ENCODE measurements at places on chromosomes 4 and X.

DNA sequence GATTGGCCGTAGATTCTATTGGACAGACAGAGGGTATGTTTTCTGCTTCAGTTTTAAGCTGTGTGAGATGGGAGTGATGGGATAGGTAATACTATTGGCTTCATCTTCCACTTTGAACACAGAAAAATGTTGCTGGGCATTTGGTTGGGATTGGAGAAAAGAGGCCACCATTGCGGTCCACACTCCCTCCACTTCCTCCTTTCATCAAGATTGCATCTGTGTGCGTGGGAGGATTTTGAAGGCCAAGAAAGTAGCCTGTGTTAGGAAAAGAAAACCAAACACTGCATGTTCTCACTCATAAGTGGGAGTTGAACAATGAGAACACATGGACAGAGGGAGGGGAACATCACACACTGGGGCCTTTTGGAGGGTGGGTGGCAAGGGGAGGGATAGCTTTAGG lies 56.4 kb downstream of the EGF start:
- DNase-seq: no peak

- DNase-seq: no peak
Measured at GRCh38 chrX:101191217-101191750, 28.3 kb upstream of the DRP2 start.

- no peak for DNase-seq
Measured at GRCh38 chrX:112211459-112211858, 128.9 kb upstream of the TRPC5 start.

DNA sequence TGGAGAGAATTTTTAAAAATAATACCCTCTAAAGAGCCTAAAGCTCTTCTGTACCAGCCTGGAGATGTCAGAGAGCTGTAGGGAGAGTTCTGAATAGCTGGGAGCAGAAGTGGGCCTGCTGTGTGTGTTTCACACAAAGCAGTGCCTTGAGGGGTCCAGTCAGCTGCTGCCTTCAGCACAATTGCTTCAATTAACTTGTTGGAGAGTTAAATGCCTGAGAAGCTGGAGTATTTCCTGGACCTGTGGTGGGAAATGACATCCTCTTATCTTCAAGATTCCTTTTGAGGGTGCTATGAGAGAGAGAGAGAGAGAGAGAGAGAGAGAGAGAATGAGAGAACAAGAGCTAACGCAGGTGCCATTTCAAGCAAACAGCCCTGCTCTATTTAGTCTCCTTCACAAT lies 96.2 kb upstream of the IL1RAPL2 start:
- DNase-seq: no peak

DNA sequence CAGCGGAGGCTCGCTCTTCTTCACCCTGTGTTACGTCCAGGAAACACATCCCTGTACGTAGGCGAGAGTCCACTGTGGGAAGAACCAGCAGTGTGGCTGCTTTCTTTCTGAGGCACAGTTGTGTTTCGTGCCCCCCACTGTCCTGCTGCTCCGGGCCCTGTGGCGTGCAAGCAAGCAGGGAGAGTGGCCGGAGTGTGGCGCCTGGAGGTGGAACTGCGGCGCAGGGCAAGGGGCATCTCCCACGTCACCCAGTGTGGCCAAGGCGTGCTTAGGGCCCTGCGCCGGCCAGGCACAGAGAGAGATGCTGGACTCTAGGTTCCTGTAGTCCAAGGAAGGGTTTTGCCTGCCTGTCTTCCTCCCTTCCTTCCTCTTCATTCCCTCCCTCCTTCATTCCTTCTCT lies 13.3 kb upstream of the PSAPL1 start:
- DNase-seq: no peak

DNA sequence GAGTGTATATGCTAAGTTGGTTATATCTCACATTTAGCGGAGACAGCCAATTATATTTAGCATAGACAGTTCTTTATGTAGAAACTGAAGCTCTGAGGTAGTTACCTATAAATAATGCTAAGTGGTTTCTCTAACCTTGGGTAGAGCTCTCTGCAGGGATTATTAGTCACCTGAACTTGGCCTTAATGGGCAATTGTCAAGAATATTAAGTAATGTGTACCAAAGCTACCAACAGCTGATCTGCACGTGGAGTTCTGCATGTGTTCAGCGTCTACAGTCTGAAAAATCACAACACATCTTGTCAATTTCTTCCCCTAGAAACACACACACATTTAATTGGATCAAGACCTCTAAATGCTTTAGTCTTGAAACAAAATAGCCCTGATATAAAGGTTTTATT lies 740.6 kb upstream of the FAM241A start:
- DNase-seq: no peak

DNA sequence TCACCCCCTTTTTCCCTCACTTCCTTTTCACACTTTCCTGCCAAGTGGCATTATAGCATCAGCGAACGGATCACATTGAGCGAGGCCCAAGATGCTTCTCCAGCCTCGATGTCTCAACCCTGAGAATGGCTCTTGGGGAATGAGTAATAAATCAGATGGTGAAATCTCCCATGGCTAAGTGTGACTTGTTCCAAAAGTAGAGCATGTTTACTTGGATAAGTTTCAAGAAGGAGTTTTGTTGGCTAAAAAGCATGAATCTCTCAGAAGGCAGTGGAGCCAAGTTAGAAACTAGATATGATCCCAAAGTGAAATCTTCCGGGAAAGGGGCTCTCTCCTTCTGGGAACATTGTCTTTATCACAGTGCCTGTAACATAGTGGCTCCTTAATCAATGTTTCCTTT lies 316.3 kb downstream of the CAMK2D start:
- DNase-seq: no peak

- no peak for DNase-seq
Measured at GRCh38 chrX:150487369-150488094, 80.9 kb upstream of the MTM1 start.

DNA sequence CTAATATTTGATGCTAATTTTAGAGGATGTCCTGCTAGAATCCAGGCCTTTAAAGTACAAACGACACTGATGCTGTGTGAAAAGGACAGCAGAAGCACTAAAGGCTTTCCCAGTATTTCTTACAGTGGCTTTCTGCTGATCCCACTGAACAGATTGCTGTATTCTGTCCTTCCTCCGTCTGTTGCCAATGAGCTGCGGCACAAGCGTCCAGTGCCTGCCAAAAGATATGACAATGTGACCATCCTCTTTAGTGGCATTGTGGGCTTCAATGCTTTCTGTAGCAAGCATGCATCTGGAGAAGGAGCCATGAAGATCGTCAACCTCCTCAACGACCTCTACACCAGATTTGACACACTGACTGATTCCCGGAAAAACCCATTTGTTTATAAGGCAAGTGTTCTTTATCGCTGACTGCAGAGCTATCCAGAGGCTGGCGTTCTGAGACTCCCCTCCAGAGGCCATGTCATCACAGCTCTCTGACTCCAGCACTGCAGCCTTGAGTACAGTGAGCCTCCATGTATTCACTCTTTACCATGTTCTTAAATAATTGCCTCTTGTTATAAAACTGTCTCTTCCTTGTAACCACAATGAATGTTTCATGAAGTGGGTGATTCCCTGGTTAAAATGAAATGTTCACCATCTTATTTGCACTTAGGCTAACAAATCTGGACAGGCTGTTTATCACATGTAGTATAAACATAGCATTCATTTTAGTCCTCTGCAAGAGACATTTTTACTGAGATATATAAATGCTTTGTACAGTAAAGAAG lies 43.6 kb downstream of the GUCY1B1 start:
- no peak for DNase-seq

DNA sequence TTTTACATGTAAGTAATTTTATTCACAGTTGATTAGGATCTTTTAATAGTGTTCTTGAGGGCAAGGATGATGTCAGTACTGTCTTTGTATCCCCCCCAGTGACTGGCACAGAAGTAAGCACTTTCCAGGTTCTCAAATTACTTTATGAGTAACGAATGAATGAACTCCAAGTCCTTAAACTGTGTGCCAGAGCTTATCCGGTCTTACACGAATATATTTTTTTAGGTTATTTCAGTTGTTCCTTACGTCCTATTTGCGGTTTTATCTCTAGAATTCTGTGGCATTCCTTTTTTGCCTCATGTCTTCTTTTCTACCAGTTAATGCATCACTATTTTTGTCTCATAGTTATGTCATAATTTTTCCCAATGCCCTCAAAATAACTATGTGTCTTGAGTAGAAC lies 106.9 kb upstream of the MID1IP1 start:
- no peak for DNase-seq

DNA sequence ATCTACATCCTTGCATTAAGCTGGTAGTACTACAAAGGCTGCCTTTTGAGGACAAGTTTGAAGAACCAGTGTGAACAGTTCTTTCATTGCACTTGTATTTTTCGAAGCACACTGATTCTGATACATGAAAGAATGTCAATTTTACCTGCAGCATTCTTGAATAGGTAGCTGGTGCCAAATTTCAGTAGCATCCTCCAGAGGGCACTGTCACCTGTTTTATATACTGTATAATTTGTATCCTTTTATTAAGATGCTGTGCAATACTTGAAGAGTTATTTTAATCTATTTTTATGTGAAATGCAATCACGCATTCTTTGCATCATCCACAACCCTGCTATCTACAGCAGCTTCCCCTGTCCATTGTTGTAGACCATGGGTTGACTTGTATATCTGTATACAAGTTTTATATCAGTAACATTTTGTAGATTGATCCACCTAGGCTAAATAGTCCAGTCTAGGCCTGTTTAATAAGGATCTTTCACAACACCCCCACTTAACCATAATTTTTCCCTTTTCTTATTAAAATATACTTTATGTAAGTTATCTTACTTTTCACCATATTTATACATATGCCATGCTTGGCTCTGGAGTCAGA lies 325.7 kb downstream of the PCDH7 start:
- DNase-seq: no peak

- no peak for DNase-seq
Measured at GRCh38 chr4:137881641-137882040, 349.3 kb upstream of the PCDH18 start.

DNA sequence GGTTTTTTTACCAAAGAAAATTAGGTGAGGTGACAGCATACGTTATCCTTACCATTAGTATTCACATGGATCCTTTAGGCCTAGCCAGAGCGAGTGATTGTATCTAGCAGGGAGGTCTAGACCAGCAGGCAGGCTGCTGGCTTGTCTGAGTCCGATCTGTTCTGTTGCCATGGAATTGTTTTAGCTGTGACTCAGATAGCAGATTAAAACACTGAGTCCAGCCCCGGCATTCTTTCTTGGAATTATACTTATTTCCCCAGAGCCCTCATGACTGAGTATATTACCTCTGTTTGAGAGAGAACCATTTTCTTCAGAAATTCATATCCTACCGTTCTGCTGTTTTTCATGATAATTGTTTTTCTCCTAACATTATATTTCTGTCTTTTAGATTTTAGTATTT lies 37.4 kb downstream of the OCRL start:
- DNase-seq: no peak

DNA sequence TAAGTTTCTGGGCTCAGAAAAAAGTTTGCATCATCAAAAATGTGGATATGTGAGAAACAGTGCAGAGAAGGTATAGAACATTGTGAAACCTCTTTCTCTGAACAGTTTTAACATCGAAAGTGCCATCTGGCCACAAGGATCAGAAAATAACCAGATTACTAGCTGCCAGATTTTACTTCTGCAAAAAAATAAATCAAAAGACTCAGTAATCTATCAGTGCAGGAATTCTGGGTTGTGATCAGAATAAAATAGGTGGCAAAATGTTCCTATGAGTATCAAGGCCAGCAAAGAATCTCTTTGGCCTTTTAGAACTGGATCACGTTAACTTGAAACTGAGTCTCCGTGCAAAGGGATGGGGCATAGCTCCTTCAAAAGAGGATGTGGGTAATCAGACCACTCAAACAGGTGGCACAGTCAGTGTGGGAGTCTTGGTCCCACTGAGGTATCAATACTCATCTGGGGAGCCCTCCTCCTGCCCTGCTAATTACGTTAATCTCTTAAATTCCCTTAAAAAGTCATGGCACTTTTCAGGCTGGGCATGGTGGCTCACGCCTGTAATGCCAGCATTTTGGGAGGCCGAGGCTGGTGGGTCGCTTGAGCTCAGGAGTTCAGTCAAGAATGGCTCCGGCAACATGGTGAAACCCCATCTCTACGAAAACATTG lies 26.7 kb upstream of the RBM47 start:
- DNase-seq: no peak

GRCh38 chr4:4526401-4526800 lies 15.4 kb downstream of the STX18 start:
- no peak for DNase-seq

- no peak for DNase-seq
Measured at GRCh38 chr4:150681063-150681462, 99.1 kb downstream of the MAB21L2 start.

- no peak for DNase-seq
Measured at GRCh38 chrX:10165580-10166247, 8.9 kb downstream of the CLCN4 start.

- no peak for DNase-seq
Measured at GRCh38 chrX:72394518-72395170, 88.9 kb upstream of the CITED1 start.

GRCh38 chr4:54077812-54078211 lies 13.4 kb upstream of the CHIC2 start:
- no peak for DNase-seq

DNA sequence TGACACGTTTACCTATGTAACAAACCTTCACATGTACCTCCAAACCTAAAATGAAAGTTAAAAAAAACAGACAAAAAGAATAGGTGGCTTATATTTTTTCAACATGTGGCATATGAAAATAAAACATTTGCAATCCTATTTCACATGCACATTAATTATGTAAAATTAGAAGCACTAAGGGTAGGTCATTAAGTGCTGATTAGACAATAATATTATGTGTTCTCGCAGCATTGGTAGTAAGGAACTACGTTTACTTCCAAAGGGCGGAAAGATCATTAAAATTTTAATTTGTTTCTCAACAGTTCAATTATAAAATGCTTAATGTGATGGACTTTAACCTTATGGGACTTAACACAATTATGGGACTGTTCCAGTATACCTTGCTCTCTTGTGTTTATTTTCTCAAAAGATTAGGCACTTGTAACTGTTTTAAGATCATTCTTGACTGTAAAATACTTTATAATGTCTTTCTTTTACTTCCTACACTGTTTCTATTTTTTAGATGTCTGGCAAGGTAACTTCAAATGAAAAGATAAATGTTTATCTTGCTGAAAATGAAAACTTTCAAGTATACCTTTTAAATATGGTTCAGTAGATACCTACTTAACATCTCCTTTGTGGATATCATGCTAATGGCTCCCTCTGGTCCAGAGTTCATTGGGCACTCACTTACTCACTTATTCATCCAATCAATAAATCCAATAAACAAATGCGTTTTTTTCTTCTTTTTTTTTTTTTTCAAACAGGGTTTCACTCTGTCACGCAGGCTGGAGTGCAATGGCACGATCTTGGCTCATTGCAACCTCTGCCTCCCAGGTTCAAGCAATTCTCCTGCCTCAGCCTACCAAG lies 202.0 kb downstream of the ARAP2 start:
- DNase-seq: no peak

GRCh38 chr4:39514888-39515401 lies 12.3 kb downstream of the UGDH start:
- DNase-seq: no peak

DNA sequence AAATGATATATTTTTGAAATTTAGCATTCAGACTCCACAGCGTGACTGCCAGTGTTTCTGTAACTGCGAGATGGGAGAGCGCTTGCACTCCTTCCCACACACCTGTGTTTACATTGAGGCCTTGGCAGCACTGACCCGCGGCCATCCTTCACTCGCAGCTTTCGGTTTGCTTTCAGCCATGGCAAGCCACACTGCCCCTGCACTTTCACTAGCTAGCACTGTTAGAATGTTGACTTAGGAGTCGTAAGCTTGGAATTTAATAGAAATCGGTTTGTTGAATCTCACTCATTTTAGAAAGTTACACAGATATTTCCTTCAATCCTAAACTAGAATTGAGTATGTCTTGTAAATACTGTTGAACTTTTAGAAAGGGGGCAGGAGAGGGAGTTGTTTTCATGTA lies 136.2 kb downstream of the CFAP299 start:
- no peak for DNase-seq

- DNase-seq: no peak
Measured at GRCh38 chrX:11187001-11187400, 75.9 kb downstream of the HCCS start.
